ENCODE measurements at places on chromosomes 2 and 18.
A peak's percentile ranks its signal among the peaks of the same experiment; 100 is the strongest.

DNA sequence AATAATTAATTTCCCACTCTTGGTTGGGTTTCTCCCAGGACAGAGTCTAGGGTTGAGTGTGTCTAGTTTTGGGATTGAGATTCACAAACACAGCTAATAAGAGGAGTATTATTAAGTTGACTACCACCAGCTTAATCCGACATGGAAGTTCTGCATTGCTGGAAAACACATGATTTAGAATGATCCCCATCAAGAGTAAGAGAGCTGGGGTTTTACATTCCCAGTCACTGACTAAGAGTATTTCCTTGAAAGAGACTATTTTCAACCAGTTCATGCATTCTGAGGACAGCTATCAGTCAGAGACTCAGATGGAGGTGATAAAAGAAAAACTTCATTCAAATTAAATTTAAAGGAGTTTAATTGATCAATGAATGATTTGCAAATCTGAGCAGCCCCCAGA lies 334.6 kb upstream of the LRATD1 start:
- no peak for DNase-seq

DNA sequence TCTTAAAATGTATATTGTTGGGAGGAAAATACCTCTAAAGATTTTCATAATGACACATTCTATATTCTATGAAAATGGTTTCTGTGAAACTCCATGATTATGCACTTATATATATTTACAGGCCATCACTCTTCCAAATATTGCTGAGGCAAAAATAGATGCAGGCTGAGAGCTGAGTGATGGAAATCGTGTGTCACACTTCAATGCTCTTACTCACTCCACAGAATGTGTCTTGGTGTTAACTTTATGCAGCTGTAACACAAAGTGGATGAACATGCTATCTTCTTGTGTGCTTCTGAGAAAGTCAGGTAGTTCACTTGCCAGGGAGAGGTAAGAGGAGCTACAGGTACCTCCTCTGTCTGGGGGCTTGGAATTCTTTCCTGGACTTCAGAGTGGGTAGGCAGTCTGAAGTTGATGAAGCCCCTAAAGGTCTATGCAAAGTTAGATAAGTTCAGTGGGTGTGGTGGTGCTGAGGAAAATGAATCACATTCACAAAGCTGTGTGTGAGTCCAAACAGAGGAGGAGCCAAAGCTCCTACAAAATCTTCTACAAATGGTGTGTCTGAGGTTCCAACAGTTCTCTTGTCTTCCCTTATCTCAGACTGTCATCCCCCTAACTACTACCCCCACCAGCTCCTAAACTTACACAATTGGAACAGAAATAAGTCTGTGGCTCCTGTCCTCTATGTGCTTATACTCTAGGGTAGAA lies 74.2 kb upstream of the ST6GAL2 start:
- no peak for DNase-seq

DNA sequence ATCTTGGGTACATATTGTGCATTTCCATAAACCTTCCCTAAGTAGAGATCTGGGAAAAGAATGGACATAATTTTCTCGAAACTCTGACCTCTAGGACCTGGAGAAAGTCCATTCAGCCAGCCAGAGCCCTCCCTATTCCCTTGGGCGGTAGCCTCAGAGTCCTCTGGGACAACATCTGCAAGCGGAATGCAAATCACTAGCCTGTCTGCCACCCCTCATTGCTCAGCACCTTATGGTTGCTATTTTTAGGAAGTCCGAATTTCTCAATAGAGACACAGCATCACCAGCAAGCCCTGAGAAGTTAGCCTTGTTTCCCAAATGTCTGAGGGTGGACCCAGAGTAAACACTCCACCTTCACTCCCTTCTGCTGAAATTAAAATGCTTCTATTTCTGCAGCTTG lies 17.6 kb upstream of the CD28 start:
- peak; percentile 24 for DNase-seq

DNA sequence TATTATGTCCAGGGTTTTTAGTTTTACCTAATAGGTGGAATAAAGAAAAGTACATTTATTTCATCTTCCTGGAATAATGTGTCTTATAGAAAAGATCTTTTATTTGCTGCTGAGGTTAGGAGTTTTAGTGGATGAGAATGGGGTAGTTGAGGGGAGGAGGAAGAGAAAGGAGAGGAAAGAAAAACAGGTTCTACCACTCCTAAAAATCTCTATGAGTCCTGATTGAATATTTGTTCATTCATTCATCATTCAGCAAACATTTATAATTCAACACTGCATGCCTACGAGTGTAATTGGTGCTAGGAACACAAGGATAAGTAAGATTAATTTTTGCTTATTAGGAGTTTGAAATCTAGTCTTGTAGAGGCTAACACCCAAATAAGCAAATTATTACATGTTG lies 45.2 kb upstream of the SLC4A10 start:
- no peak for DNase-seq
